Mucosa of descending colon (tissue), 3 donors: ENCODE measurements at places on chromosomes 6 and 20.

DNA sequence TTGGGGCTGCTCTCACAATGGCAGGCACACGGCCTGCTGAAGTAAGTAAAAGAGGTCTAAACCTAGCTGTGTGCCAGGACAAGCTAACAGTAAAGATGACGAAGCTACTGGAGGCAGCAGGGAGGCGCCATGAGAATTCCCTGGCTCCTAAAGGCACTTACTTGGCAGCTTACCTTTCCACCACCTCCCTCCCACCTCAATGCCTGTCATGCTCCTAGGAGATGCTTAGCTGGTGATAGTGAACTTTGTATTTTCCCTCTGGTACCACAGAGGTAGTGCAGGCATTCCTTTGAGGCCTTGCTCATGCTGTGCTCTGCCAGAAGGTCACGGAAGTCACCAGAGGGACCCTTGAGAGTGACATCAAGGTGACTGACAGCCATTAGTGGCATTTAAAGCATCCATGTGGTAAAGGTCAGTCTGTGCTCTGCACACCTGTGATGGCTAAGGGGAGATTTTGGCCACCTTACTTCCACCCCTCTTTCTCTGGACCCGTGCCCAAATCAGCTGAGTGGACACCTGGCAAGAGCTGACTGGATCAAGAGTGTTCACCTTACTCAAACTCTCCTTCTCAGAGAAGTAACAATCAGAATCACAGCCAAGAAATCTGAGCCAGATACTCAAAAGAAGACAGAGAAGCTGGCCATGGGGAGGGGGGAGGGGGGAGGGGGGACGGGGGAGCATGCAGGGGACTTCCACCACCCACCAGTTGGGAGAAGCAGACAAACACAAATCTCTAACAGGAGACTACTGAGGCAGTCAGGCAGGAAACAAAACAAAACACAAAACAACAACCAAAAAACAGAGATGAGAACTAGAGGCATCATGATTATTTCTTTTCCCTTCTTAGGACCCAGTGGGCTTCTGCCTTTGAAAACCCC, 2.9 kb downstream of the FKBP1A start:
- DNase-seq, result no peak

- peak; percentile 31 for DNase-seq
These were observed 14.5 kb downstream of the COL11A2 start for GRCh38 chr6:33177552-33178446.

- DNase-seq, result no peak
These were observed 49.3 kb upstream of the RPS6KA2 start for GRCh38 chr6:166676270-166676860.

GRCh38 chr6:42509256-42509655, 54.6 kb upstream of the UBR2 start:
- no peak for DNase-seq

GRCh38 chr6:43995137-43995536, 132.1 kb downstream of the MRPL14 start:
- no peak for DNase-seq

- DNase-seq, result no peak
These were observed 75.8 kb upstream of the TSHZ2 start for GRCh38 chr20:52896348-52896747.

DNA sequence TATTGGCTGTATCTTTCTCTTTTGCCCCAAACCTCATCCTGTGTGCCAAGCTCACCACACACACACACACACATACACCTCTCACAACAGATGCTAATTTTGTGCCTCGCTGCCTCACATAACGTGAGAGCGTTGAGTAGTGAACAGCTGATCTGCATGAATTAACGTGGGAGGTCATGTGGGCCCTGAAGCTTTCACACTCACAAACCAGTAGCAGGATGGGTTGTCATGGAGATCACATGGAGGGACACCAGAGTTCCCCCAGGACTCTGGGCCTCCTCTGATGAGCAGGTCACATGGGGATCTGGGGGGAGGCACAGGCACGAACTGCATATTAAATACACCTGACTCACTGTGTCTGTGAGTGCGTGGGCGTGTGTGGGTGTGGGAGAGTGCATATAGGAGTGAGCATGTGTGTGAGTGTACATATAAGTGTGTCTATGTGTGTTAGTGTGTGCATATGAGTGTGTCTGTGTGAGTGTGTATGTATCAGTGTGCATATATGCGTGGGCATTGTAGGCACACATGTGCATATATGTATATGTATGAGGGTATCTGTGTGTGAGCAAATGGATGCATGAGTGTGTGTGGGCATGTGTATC, 62.7 kb upstream of the SULF2 start:
- no peak for DNase-seq

DNA sequence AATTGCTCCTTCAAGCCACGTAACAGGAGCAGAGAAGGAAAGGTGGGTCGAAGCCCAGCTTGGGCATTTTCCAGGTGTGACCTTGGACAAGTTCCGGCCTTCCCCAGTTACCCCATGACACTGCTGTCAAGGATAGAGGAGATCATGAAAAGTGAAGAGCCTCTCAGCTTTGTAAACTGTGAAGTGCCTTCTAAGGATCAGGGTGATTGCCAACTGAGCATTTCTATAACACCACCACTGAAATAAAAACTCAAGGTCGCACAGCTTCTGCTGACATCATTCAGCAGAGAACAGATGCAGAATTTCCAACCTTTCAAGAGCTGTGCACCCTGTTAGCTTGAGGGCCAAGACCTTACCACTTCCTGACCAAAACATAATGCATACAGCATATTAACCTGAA, 24.0 kb upstream of the ZMYND8 start:
- no peak for DNase-seq

DNA sequence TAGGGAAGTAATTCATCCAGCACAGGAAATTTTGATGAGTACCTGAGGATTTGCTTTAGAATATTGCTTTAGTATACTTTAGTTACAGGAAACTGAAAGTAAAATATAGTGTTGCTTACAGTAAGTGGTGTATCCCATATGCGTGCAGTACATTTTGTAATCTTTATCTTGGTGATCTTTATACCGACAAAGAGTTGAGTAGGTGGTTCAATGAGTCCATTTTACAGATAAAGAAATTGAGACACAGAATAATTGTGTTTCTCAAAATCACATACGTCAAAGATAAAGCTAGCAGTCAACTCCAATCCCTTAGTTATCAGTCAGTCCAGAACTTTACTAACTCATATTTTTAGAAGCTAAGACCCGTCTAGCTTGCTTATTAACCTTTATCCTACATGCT, 65.8 kb upstream of the E2F3 start:
- no peak for DNase-seq

- DNase-seq, result no peak
These were observed 8.6 kb upstream of the LY6G5C start for GRCh38 chr6:31689249-31690110.

GRCh38 chr20:63261060-63261794, 7.0 kb upstream of the NKAIN4 start:
- no peak for DNase-seq

DNA sequence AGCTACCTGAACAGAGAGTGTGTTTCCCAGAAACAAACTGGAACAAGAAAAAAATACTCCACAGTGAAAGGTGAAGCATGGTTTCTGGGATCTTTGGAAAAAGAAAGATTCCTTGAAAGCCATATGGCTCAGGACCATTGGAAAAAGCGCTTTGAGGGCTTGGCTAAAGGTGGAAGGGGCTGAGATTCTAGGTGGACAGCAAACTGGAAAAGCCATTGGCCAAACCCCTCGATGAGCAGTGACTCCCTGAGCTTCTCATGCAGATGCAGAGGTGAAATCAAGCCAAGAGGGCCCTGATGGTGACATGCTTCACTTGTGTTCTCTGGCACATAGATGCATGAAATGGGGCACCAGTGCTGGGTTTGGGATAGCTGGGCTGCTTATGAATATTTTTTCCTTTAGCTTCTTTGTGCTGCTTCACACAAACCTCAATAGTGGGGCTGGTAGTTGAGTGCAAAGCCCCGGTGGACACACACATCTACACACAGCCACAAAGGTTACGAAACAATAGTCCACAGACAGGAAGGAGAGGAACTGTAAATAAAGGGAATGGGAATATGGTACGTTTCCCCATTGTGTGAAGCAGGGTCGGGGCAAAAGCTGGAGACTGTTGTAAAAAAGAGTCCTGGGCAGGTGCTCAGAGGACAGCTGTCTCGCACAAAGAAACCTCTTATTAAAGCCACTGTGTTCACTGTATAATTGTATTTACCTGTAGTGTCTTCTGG, 117.8 kb downstream of the FOXA2 start:
- DNase-seq, result no peak

GRCh38 chr20:52889225-52889624, 82.9 kb upstream of the TSHZ2 start:
- no peak for DNase-seq
